ENCODE measurements at places on chromosomes 11 and 22. TPM values are rescaled to one million over a fixed set of nuclear protein-coding genes. Genes with fewer than 3 reads are reported as not detected.

Gene OR5I1
- not detected for total RNA-seq

Gene C11orf86
- total RNA-seq: not detected

Gene DEUP1
- total RNA-seq: not detected

Gene KRTAP5-10
- total RNA-seq: not detected

Gene PGA5
- not detected for total RNA-seq

Gene DRICH1
- total RNA-seq: 1.2 TPM

Gene CTSC
- total RNA-seq: 453 TPM

Gene CD248
- not detected for total RNA-seq

Measured in Karpas-422 (cell line).